ENCODE measurements at places on chromosomes 13 and 19.

DNA sequence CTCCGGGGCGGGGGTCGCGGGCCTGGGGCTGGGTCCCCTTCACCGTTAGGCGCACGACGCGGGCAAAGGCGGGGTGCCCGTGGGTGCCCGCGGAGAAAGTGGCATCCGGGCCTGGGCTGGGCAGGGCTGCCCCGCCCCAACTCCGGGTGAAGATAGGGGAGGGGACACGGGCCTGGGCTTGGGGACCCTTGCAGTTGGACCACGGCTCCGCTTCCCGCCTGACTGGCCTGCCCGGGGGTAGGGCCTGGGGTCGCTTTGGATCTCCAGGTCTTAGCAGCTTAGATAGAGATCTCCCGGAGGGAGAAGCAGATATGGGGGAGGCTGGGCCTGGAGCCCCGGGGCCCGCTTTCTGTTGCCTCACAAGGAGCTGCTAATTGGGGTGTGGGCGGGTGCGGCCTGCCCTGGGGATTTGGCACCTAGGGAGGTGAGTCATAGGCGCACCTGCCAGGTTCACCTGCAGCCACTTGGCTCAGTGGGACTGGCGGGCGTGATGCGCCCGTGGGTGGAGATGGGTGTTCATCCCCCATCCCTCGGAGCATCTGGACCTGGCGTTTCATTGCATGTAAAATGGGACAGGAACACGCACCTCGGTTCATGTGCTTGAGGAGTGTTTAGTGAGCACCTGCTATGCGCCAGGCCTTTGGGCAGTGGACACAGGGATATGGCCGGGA is 585 bp downstream of the MAP1S start:
- DNase-seq: peak; percentile 74

DNA sequence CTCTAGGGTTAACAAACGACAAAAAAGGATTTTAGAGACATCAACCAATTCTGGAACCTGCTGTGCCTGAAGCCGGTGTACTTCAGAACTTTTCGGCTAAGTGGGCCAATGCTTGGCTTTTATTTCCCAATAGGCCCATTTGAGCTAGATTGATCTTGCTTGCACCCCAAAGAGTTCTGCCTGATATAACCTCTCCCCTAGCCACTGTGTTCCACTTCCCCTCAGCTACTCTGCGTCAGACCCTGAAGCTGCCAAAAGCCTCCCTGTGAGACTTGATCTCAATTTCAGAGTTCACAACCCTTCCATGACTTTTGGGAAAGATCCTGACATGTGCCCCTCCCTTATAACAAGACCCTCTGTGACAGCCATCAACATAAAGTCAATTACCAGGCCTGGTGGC is 5.6 kb upstream of the SIGLEC14 start:
- no peak for DNase-seq

DNA sequence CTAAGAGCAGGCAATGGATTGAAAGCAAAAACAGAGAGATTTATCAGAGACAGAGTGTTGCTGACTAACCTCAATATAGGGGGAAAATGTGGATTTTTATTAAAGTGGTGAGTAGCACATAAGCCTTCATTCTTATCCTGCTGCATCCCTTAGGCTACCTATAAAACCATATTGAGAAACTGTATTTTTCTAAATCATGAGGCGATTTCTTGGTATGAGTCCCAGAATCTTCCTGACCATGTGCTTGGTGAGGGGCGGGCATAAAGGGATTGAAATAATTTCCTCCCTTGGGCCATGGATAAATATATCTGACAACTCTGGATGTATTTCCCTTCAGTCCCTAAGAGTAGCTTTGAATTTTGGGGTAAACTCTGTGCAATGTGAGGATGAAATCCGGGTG is 72.8 kb downstream of the EFNB2 start:
- no peak for DNase-seq

GRCh38 chr13:29886446-29886845 is 36.0 kb upstream of the UBL3 start:
- no peak for DNase-seq

- no peak for DNase-seq
These were observed 198.4 kb downstream of the GPC5 start for GRCh38 chr13:91596842-91597241.

DNA sequence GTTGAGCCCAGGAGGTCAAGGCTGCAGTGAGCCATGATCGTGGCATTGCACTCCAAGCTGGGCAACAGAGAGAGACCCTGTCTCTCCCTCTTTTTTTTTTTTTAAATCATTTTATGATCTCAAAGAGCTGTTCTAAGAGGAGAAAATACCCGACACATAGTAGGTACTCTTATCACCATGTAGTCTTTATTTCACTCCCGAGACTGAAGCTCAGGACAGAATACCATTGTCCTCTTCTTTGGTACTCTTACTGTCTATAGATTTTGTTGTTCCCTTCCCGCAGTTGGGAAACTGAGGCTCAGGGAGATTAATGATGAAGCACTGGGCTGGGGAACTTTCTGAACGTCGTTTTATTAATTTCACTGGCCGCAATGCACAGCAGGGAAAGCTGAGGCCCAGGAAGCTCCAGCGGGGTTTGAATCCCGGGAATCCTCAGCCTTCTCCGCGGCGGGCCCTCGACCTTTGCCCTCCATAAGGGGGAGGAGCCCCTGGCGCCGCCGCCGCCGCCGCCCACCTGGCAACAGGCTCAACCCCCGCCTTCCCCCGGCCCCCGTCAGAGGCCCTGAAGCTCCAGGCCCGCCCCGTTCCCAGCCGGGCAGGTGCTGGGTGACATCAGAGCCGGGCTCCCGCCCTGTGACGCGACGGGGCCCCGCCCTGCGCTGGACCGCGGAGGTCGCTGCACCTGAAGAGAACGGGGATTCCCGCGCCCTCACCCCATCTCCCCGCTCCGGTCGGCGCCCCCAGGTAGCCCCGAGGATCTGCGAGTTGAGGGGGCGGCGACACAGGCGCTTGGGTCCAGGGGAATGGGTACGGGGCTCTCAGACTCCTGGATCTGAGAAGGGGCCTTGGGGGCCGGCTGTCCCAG is 1.6 kb downstream of the MYH14 start:
- DNase-seq: peak; percentile 95

- no peak for DNase-seq
These were observed 31.2 kb downstream of the CEBPG start for GRCh38 chr19:33404506-33405253.

GRCh38 chr19:46753420-46754155 is 7.3 kb upstream of the STRN4 start:
- peak; percentile 60 for DNase-seq
